A549 treated with AZD2906 at 1 μM for 4 hours (cell line): ENCODE measurements at places on chromosomes 1 and 21. TPM values are rescaled to one million over a fixed set of nuclear protein-coding genes. Genes with fewer than 3 reads are reported as not detected.

The SLC35E2B gene
- 10.6 to 13.0 TPM (median 12.7 TPM) in 5 replicates for total RNA-seq

The AKT3 gene
- 16.6 to 23.3 TPM (median 21.7 TPM) in 5 replicates for total RNA-seq

The HAO2 gene
- not detected in 5 replicates for total RNA-seq

The LCE2B gene
- total RNA-seq: not detected in 5 replicates

The CDC14A gene
- 2.3 to 2.7 TPM (median 2.4 TPM) in 5 replicates for total RNA-seq

The MYCL gene
- total RNA-seq: 0.82 to 1.6 TPM (median 1.2 TPM) in 5 replicates

The CLDN17 gene
- total RNA-seq: not detected in 5 replicates

The KIAA0319L gene
- total RNA-seq: 13.4 to 17.8 TPM (median 14.5 TPM) in 5 replicates

The HTR6 gene
- 0.12 to 0.22 TPM (median 0.13 TPM) in 5 replicates for total RNA-seq

The CHIA gene
- not detected in 5 replicates for total RNA-seq

The MYBPH gene
- not detected in 5 replicates for total RNA-seq

The ZNF683 gene
- total RNA-seq: not detected in 5 replicates

The FAM72D gene
- 4.5 to 6.4 TPM (median 5.5 TPM) in 5 replicates for total RNA-seq

The KMO gene
- 0.51 to 1.2 TPM (median 0.98 TPM) in 5 replicates for total RNA-seq

The INSRR gene
- not detected in 5 replicates for total RNA-seq

The FNBP1L gene
- 20.2 to 29.8 TPM (median 26.9 TPM) in 5 replicates for total RNA-seq

The ATP6V1G3 gene
- total RNA-seq: not detected in 5 replicates

The G0S2 gene
- 3.3 to 4.0 TPM (median 3.4 TPM) in 5 replicates for total RNA-seq

The ITSN1 gene
- 18.8 to 25.2 TPM (median 20.8 TPM) in 5 replicates for total RNA-seq

The MROH7 gene
- 0.02 TPM in 1 of 5 replicates, not detected in the others for total RNA-seq

The SSBP3 gene
- 5.5 to 6.7 TPM (median 6.1 TPM) in 5 replicates for total RNA-seq

The SOX13 gene
- total RNA-seq: 19.7 to 24.6 TPM (median 23.9 TPM) in 5 replicates

The TNFRSF9 gene
- 1.8 to 3.2 TPM (median 2.3 TPM) in 5 replicates for total RNA-seq

The LAMB3 gene
- 18.5 to 23.0 TPM (median 20.3 TPM) in 5 replicates for total RNA-seq

The AMY1B gene
- total RNA-seq: not detected in 5 replicates

The PTTG1IP gene
- 93.7 to 101 TPM (median 97.6 TPM) in 5 replicates for total RNA-seq

The HSD11B1 gene
- 0.33 to 0.60 TPM (median 0.38 TPM) in 5 replicates for total RNA-seq

The PITHD1 gene
- total RNA-seq: 23.3 to 30.5 TPM (median 29.8 TPM) in 5 replicates

The TEX35 gene
- total RNA-seq: 0.09 TPM in 1 of 5 replicates, not detected in the others

The TGFB2 gene
- total RNA-seq: 7.9 to 12.7 TPM (median 9.1 TPM) in 5 replicates

The NBPF6 gene
- total RNA-seq: 0.02 TPM in 1 of 5 replicates, not detected in the others

The LEFTY1 gene
- 0.85 to 1.9 TPM (median 1.4 TPM) in 5 replicates for total RNA-seq

The FALEC gene
- total RNA-seq: 0.13 to 0.35 TPM (median 0.26 TPM) in 4 of 5 replicates, not detected in the other

The SMG5 gene
- 38.1 to 44.8 TPM (median 41.8 TPM) in 5 replicates for total RNA-seq

The CELA3A gene
- not detected in 5 replicates for total RNA-seq

The RRP15 gene
- 24.5 to 27.3 TPM (median 25.7 TPM) in 5 replicates for total RNA-seq

The TMPRSS15 gene
- total RNA-seq: not detected in 5 replicates

The VSIG8 gene
- 0.03 to 0.11 TPM in 2 of 5 replicates, not detected in the others for total RNA-seq

The HCRTR1 gene
- 0.09 TPM in 1 of 5 replicates, not detected in the others for total RNA-seq

The ZSCAN20 gene
- total RNA-seq: 1.5 to 2.2 TPM (median 1.7 TPM) in 5 replicates

The KCNT2 gene
- total RNA-seq: 0.02 to 0.03 TPM (median 0.03 TPM) in 3 of 5 replicates, not detected in the others

The WLS gene
- 15.1 to 19.8 TPM (median 15.3 TPM) in 5 replicates for total RNA-seq

The TCHH gene
- total RNA-seq: 0.23 to 0.28 TPM (median 0.25 TPM) in 5 replicates

The TMEM82 gene
- total RNA-seq: not detected in 5 replicates

The FCRL2 gene
- not detected in 5 replicates for total RNA-seq

The ARID1A gene
- 36.9 to 41.2 TPM (median 37.6 TPM) in 5 replicates for total RNA-seq

The PGLYRP3 gene
- total RNA-seq: not detected in 5 replicates

The GUCA2A gene
- total RNA-seq: 0.13 TPM in 1 of 5 replicates, not detected in the others
